ENCODE measurements at places on chromosomes 2 and 18.

GRCh38 chr2:86028766-86029381 lies 76.8 kb downstream of the POLR1A start:
- peak; percentile 92 for DNase-seq

DNA sequence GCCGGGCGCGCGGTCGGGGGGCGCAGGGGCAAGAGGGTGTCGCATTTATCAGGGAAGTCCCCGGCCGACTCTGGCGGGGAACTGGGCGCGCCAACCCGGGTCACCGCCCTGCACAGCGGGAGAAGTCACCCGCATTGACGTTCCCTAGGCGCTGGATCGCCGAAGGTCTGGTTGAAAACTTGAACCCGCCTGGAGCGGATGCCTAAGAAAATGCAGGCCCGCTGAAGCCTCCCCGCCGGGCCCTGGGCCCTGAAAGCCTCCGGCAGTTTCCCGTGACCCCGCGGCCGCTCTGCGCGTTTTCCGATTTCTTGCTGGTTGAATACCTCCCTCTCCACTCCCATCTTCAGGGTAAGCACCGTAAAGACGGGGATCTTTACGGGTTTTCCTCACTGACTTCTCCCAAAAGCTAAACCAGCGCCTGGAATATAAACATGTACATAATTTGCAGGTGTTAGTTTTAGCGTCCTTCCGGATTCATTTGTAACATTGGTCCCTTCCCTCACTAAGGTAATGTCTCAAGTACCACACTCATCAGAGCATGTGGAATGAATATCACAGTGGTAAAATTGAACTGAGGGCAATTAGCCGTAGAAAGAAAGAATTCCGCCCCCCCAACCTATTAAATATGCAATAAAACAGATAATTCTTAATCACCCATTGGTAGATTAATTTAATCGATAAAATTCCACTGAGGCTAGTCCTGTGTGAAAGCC lies 675 bp upstream of the SPIRE1 start:
- peak; percentile 48 for DNase-seq

- peak; percentile 56 for DNase-seq
Observed at GRCh38 chr2:64133828-64134227, 10.4 kb downstream of the PELI1 start.

DNA sequence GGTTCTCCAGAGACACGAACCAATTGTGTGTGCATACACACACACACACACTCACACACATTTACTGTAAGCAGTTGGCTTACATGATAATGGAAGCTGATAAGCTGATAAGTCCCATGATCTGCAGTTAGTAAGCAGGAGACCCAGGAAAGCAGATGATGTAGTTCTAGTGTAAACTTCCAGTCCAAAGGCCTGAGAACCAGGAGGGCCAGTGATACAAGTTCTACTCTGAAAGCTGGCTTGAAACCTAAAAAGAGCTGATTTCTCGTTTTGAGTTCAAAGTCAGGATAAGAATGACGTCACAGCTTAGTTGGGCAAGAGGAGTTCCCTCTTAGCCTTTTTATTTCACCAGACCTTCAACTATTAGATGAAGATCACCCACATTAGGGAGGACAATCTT lies 558.8 kb upstream of the PIK3C3 start:
- no peak for DNase-seq

DNA sequence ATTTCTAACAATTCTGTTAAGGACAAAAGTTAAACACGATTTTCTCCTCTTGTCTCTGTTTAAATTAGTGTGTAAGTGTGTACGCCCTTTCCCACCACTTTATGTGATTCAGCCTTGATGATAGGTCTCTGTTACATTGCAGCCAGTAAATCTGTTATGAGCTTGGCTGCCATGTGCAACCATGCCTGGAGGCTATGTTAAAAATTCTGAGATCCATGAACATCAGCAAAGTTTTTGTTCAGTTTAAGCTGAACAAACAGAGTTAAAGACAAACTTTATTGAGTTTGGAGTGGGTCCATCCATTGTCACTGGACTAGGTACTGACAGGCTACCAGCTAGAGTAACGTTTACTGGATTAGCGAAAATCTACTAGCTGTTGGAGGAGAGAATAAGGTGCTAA lies 110.4 kb downstream of the NCKAP5 start:
- DNase-seq: no peak

DNA sequence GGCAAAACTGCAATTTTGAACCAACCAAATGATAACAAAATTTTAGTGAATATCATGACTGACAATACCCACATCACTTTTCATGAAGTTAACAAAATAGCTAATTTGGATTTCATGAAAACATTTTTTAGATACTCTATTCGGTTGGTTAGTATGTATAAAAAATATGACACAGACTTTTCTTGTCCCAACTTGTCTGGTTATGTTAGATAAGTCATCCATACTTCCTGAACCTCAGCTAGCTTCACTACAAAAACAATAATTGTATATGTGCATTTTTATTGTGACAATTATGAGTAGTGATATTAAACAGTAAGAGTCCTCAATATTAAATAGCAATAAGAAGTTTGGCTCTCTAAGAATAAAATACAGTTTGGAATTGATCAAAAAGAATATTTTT lies 408.1 kb upstream of the DSEL start:
- no peak for DNase-seq

DNA sequence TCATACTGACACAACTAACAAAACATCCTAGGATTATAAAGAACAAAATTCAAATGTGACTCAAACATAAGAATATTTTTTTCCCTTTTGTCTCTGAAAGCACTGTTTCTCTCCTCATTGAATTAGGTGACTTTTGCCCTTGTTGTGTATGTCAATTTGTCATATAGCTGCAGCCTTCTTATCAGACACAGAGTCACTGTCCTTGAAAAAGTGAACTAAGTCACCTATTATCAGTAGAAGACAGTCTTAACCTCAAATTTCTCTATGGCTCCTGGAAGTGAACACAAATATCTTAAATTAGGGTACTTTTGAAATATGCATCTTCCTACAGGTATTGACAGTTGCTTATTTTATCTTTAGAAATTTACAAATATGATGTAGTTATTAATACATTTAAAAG lies 360.6 kb downstream of the NBAS start:
- no peak for DNase-seq

DNA sequence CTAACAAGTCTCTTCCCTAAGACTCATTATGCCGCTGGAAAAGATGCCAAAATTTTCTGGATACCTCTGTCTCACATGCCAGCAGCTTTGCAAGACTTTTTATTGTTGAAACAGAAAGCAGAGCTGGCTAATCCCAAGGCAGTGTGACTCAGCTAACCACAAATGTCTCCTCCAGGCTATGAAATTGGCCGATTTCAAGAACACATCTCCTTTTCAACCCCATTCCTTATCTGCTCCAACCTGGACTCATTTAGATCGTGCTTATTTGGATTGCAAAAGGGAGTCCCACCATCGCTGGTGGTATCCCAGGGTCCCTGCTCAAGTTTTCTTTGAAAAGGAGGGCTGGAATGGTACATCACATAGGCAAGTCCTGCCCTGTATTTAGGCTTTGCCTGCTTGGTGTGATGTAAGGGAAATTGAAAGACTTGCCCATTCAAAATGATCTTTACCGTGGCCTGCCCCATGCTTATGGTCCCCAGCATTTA lies 26.3 kb downstream of the DHRS9 start:
- DNase-seq: peak; percentile 96

- DNase-seq: no peak
Observed at GRCh38 chr2:60858897-60859311, 22.5 kb upstream of the REL start.

GRCh38 chr2:218033590-218034496 lies 31.0 kb upstream of the TNS1 start:
- no peak for DNase-seq

DNA sequence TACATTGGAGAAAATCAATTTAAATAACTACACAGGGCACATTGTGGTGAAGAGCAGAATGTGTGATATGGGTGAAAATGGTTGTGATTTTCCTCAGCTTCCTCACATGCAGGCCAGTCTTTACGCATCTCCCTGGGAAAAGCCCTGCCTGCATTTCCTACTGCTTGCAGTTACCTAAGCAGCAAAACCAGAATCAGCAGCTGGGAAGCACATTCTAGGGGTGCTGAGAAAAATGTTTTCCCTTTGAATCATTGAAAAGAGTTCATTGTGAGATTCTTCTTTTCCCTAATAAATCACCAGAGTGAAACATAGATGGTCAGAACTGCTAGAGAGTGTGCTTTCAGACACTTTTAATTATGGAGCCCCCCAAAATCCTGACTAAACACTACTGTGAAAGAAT lies 656.0 kb downstream of the TDRD15 start:
- DNase-seq: no peak

DNA sequence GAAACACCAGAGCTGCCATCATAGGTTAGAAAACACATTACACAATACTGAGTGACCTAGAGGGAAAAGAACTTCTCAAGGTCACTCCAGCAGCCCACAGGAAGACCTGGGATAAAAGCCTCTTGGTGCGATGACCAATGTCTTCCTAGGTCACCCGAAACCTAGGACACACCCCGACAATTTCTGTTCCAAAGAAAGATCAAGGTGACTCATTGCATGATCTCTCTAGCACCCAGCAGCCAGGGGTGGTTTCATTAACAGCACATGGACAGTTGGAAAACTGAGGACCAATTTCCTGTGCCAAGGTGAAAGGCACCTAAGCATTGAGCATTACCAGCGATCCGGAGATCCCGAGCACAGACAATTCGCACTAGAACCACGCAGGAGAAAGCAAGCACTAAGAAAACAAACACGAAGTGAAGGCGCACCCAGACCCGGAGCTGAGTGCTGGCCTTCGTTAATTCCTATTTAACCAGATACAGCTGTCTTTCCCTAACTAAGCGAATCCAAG lies 1.5 kb downstream of the CACNB4 start:
- DNase-seq: peak; percentile 13

DNA sequence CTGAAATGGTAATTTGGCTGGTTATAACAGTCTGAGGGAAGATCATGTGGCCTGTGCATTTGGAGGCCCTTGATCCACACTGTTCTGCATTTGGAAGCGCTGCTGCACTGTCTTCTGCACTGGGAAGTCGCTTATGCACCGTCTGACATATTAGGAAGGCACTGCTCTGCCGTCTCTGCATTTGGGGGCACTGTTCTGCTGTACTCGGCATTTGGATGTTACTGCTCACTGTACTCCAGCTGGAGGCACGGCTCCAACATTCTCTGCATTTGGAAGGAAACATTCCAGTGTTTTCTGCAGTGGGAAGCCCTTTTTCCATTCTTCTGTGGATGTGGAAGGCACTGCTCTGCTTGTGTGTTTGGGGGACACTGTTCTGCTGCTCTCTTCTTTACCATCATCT lies 9.6 kb upstream of the PROM2 start:
- DNase-seq: no peak

- no peak for DNase-seq
Observed at GRCh38 chr18:37330173-37330572, 235.4 kb downstream of the CELF4 start.

GRCh38 chr18:8944871-8945245 lies 157.6 kb upstream of the NDUFV2 start:
- DNase-seq: no peak

DNA sequence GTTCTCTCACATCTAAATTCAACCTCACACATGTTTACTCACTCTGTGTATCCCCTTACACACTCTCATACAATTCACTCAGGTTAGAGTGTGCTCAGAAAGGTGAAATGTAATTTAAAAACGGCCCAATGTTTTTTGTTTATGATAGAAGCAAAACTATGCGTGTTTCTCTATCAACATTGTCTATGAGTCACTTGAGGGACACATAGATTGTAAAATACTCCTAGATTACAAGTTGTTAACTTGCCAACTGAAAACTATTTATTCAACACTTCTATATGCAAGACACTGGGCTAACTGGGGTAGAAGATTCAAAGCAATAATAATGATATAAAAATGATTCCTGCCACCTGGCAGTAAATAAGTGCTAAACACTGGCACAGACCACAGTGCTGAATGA lies 24.6 kb downstream of the CCDC195 start:
- DNase-seq: peak; percentile 3

- no peak for DNase-seq
Observed at GRCh38 chr2:25079050-25079635, 37.3 kb downstream of the EFR3B start.

DNA sequence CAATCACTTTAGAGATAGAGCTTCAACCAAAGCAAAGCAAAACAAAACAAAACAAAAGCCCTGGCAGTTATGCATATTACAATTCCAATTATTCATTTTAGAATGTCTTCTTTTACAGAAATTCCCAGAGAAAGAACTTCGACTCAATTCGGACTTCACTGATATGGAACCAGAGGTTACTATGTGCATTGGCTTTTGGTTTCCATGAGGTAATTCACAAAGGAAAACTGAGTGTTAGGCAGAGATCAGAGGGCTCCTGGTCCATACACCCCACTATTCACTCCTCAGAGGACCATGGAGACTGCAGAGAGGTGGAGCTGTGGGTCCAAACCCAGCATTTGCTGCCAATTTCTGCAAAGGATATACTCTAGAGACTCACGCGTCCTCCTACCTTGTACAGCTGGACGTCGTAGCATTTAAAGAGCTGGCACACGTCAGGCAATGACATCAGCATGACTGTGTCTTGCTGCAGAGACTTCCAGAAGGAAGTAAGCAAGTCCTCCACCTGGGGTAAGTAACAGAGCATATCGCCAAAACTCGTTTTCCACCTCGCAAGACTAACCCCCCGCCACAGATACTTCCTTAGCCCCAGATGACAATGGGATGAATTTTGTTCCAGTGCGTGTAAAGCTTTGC lies 31.3 kb upstream of the CREG2 start:
- peak; percentile 19 for DNase-seq

DNA sequence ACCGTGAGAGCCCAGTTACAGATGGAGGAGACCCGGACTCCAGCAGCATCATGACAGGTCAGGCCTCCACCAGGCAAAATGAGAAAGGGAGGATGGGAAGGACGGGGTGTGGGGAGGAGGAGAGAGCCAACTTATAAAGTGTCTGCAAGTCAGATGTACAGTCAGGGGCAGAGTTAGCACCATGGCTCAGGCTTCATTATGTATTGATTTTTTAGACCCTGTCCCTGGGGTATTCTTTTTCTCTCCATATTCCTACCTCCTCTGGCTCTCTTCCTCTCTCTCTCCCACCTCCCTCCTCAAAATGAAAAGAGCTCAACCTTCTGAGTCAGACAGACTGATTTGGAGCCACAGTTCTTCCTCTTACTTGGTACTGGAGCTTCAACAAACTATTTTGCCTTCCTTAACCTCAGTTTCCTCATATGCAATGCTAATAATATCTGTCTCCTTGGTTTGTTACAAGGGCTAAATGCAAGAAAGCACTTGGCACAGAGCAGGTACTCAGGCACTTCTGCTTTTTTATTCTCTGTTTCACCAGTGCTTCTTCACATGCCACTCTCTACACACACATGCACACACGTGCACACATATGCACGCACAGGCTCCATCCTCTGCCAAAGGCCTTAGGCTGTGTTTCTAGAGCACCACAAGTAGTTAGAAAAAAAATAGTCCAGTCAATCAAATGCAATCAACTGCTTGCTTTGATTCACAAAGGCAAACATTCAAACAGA lies 92.3 kb upstream of the PKDCC start:
- no peak for DNase-seq

- DNase-seq: no peak
Observed at GRCh38 chr2:130891966-130892365, 55.3 kb downstream of the ARHGEF4 start.

- DNase-seq: no peak
Observed at GRCh38 chr2:179856205-179856604, 5.2 kb downstream of the ZNF385B start.

GRCh38 chr2:44528595-44528994 lies 166.8 kb downstream of the CAMKMT start:
- peak; percentile 71 for DNase-seq

GRCh38 chr18:40469851-40470250 lies 1485.2 kb upstream of the PIK3C3 start:
- DNase-seq: no peak

GRCh38 chr2:102764083-102764482 lies 2.3 kb downstream of the TMEM182 start:
- DNase-seq: peak; percentile 10

Measured in fibroblast of pulmonary artery (primary cell).